Fibroblast of skin of back (primary cell): ENCODE measurements at places on chromosomes 12 and 14.
A peak's percentile ranks its signal among the peaks of the same experiment; 100 is the strongest.

- DNase-seq, result no peak
Measured at GRCh38 chr12:1173781-1174617, 183.0 kb downstream of the ERC1 start.

GRCh38 chr14:21070083-21070609, at the start of gene ARHGEF40:
TSS of gene ARHGEF40 (plus strand) at chr14:21070304. CDS start at chr14:21070397, 93 bp downstream.
- peak; percentile 68 for DNase-seq

DNA sequence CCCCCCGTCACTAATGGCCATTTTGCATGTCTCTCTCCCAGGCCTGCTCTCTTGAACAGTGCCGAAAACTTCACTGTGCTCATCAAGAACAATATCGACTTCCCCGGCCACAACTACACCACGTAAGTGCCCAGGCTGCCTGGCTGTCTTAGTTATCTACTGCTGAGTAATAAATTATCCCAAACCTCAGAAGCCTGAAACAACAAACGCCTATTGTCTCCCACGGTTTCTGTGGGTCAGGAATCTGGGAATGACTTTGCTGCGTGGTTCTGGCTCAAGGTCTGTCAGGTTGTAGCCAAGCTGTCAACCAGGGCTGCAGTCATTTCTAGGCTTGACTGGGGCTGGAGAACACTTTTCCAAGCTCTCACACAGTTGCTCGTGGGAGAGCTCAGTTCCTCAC, 32.6 kb downstream of the P2RX7 start:
- DNase-seq, result peak; percentile 23

DNA sequence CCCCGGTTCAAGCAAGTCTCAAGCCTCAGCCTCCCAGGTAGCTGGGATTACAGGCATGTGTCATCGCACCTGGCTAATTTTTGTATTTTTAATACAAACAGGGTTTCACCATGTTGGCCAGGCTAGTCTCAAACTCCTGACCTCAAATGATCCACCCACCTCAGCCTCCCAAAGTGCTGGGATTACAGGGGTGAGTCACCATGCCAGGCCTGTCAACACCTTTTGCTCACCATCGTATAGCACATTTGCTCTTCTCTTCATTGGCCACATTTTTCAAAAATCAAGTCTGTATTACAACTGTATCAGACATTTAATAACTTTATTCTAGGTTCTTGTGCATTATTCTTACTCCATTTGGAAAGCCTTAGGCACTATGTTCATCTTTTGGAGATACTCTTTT, 50.3 kb downstream of the BCAT1 start:
- DNase-seq, result peak; percentile 36

- DNase-seq, result peak; percentile 9
Measured at GRCh38 chr12:121145221-121145620, 12.5 kb downstream of the P2RX7 start.

DNA sequence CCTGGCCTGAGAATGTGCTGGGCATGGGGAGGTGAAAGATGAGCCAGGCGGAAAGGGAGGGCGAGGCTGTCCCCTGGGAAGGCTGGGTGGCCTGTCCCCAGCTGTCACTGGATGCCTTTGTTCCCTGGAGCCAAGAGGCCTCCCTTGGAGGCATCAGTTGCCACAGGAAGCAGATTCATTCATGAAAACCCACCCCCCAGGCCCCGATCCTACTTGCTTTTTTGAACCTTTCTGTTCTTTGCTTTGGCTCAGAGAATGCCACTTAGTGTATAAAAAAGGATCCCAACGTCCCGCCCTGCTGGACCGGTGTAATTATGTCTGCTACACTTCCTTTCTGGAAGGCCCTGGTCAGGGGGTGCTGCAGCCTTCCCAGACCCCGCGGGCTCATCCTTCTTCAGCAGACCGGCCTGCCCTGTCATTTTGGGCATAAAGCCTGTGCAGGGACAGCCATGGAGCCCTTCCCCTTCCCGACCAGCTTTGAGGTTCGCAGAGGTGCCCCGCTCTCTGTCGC, 220.2 kb downstream of the SLC41A2 start:
- DNase-seq, result peak; percentile 48

GRCh38 chr14:31788340-31788739, 227.1 kb downstream of the NUBPL start:
- no peak for DNase-seq

- no peak for DNase-seq
Measured at GRCh38 chr14:68395604-68396003, 397.3 kb downstream of the ZFP36L1 start.

- no peak for DNase-seq
Measured at GRCh38 chr12:32098112-32098511, 8.5 kb upstream of the BICD1 start.

DNA sequence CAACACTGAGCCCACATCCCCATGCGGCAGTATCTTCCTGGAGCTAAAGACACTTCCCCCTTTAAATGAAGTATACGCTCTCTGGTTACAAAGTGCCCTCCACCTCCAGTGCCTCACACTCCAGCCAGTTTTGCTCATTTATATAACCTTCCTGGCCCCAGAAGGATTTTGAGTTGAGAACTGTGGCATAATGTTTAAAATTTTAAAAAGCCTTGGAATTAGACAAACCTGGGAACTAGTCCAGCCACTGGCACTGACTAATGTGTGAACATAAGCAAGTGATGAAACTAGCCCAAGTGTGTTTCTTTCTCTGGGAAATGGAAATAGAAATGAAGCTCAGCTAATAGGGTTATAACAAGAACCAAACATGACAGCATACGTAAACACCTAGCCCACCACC, 723.7 kb upstream of the USP15 start:
- no peak for DNase-seq

GRCh38 chr14:102927878-102928411, 5.5 kb downstream of the AMN start:
- no peak for DNase-seq

DNA sequence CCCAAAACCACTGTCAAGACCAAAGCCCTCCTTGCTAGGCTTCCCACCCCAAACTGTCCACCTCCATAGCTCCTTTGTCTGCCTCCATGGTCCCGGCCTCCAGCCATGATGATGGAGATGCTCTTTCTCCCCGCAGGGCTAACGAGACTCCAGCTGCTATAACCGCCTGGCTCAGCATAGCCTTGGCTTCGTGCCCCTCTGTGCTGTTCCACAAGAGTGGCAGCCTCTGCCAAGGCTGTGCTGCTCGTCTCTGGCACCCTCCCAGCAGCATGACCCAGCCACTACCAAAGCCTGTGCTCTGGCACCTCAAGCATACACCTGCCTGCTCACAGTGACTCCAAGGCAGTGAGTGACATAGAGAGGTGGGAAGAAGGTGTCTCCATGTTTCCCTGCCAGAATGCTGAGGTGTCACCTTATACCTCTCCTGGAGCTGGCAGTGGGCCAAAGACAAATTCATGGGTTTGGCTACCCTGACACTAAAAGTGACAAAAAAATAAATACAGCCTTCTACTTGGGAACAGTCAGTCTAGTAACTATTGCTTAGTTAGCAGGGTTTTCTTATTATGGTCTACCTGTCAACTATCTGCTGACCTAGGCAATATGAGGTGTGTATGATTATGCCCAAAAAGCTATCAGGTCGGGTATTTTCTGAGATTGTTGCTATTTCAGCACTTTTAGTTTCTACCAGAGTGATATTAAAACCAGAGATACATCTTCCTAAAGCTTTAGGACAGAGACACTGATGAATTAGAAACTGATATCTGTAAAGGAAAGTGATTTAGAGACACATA, 16.1 kb upstream of the KRT73 start:
- DNase-seq, result no peak

DNA sequence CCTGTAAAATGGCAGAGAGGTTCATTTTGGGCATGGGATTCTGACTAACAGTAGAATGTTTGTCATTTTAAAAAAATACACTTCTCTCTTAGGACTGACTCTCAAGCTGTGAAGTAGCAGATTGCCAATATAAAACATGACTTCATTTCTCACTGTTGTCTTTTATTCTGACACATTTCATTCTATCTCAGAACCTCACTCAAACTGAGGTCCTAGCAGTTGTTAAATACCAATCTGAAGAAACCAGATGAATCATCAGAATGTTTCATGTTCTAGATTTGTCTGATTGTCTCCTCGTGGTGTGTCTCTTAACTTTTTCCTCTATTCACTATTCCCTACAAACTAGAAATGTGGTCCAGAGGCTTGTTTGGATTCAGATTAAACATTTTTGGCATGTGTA, 276.5 kb upstream of the NPAS3 start:
- peak; percentile 84 for DNase-seq

DNA sequence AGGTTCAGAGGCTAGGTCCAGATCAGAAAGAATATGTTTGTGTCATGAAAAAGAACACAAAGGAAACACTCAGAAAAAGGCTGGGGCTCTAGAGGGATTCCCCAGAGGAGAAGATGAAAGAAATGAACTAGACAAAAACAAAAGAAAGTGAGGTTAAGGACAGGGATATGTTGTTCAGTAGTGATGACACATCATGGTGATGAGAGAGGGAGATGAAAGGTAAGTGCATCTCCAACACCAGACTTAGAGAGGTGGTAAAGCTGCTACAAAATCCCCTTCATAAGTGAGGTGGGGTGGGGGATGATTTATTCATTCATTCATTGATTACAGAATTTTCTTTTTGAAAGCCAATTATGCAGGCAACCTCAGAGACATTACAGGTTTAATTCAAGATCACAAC, 19.6 kb upstream of the SLC8A3 start:
- DNase-seq, result no peak

GRCh38 chr14:72311116-72311515, 378.9 kb downstream of the RGS6 start:
- no peak for DNase-seq

GRCh38 chr14:91893007-91893406, 25.7 kb upstream of the TC2N start:
- no peak for DNase-seq

DNA sequence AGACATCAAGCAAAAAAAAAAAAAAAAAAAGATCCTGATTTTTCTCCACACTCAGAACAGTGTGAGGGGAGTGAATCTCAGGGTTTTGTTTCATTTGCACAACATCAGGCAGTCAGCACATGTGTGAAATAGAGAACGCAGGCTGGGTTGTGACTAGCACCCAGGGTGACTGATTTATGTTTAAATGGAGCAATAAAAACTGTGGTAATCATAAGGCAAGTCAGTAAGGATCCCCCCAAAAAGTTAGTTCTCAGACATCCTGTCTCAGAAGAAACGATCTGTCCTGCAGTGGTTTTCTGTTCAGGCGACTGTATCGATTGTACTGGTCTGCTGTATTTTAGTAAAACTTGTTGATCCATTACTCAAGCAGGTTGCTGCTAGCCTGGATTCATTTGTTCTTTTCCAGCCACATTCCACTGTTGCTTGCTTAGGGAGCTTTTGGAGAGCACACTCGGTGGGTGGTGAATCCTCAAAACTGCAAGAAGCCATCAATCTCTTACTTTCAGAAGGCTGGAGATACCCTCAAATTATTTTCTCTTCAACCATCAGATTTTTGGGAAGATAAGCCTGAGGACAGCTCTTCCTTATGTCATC, 107.1 kb downstream of the DACT1 start:
- no peak for DNase-seq

- DNase-seq, result no peak
Measured at GRCh38 chr14:103118018-103118662, 5.1 kb upstream of the TNFAIP2 start.

GRCh38 chr12:107029081-107029480, 42.1 kb upstream of the MTERF2 start:
- no peak for DNase-seq

- DNase-seq, result peak; percentile 89
Measured at GRCh38 chr12:96195845-96196451, 1.8 kb downstream of the ELK3 start.

DNA sequence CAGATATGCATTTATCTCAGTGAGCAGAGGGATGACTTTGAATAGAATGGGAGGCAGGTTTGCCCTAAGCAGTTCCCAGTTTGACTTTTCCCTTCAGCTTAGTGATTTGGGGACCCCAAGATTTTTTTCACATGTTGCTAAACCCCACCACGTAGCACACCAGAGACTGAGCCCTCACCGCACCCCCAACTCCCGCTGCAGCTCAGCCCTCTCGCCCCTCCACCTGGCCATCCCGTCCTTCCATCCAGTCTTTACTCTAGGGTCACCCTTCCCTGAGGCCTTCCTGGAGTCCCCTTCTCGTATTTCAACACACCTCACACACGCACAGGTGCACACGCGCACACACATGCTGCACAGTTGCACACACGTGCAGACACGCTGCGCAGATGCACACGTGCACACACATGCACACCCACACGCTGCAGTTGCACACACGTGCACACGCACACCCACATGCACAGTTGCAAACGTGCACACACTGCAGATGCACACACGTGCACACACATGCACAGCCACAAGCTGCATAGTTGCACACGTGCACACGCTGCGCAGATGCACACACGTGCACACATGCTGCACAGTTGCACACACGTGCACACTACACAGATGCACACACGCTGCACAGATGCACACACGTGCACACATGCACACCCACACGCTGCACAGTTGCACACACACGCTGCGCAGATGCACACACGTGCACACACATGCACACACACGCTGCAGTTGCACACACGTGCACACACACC, 30.0 kb downstream of the HSP90AA1 start:
- DNase-seq, result no peak

GRCh38 chr12:82174383-82174782, 183.8 kb downstream of the CCDC59 start:
- no peak for DNase-seq

DNA sequence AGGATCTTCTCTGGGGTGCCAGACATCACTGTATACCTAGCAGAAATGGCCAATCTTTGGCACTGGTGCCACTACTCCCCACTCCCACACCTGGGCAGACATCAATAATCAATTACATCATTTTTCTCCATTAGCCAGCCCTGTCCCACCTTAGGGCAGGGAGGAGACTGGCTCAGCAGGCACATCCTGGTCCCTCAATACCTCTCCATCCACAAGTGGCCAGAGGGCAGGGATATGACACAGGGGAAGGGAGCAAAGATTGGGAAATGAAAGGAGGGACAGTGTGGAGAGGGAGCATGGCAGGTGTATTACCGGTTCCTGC, 10.2 kb downstream of the RAPGEF3 start:
- DNase-seq, result no peak

GRCh38 chr14:63893701-63894458, 41.1 kb downstream of the SYNE2 start:
- peak; percentile 87 for DNase-seq

DNA sequence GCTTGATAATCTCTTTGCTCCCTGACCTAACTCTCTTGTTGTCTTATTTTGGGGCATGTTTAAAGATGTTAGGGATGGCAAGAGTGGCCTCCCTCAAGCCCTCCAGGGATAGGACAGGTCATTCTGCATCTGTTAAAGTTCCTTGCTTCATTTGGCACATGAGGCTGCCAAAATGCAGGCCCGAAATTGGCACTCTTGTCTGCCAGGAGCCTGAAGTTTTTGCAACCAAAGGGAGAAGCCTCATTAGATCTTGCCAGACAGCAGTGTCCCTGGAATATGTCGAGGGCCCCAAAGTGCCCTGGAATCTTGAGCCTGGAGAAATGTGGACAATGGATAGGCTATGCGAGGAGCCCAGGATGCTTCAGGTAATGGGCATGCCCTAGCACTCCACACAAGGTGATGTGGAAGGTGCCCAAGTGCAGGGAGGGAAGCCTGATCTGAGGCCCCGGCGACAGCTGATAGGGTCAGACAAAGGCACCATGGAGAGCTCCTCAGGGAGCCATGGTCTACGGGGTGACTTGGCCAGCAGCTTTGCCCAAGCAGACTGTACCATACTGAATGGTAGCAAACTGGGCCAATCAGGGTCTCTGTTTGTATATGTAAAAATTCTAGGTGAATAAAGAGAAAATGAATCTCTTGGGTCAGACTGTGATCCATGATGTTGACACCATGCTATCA, 173.0 kb upstream of the WSCD2 start:
- DNase-seq, result no peak

- no peak for DNase-seq
Measured at GRCh38 chr14:105085766-105086165, 20.5 kb upstream of the GPR132 start.

- no peak for DNase-seq
Measured at GRCh38 chr12:452667-453210, 7.0 kb upstream of the B4GALNT3 start.

- DNase-seq, result peak; percentile 85
Measured at GRCh38 chr14:83425138-83425537, 1891.5 kb upstream of the SEL1L start.
